ENCODE measurements at places on chromosomes 13 and 19.

- no peak for DNase-seq
Measured at GRCh38 chr13:36124236-36124822, 6.9 kb downstream of the DCLK1 start.

- DNase-seq = no peak
Measured at GRCh38 chr13:61350341-61350740, 65.3 kb downstream of the PCDH20 start.

GRCh38 chr13:48801255-48801654 is 147.5 kb downstream of the CYSLTR2 start:
- DNase-seq = no peak

DNA sequence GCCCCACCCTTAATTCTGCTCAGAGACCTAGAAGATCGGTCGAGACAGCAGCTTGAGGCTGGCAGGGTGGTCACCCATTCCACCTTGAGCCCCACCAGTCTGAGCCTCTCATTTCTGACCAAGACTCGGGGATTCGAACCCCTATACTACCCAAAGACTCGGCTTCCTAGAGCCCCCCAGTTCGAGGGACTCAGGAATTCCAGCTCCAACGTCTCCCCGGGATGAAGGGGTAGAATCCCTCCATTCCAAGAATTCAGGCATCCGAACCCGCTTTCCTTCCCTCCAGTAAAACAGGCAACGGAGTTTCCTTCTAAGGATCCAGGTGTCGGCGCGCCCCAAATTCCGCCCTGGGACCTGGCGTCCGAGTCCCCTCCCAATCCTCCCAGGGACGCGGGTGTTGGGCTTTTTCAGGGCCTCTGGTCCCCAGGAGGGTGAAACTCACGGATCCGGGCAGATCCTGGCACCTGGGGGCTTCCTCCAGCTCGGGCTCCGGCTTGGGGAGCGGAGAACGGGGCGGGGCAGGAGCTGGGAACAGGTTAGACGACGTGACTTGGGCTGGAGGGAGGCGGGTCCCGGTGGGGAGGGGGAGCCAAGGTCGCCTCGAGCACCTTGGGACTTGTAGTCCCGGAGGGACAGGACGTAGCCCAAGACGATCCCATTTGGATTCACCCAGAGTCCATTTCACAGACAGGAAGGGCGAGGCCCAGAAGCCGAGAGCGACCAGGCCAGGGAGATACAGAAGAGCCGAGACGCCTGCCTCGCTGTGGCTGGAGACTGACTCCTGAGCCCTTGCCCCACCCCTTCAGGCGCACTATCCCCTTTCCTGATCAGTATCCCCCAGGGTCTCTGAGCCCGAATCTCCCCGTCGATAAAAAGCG is at the start of gene PPP1R13L:
PPP1R13L (minus strand) TSS at position 513 of the 878 bp plus-strand sequence. CDS start 6,751 bp downstream, outside the sequence.
- DNase-seq = peak; percentile 81

- DNase-seq = no peak
Measured at GRCh38 chr19:17796013-17796837, 1.3 kb downstream of the B3GNT3 start.

GRCh38 chr13:33509642-33510229 is 224.2 kb upstream of the STARD13 start:
- no peak for DNase-seq

GRCh38 chr13:24870380-24870760 is 106.4 kb downstream of the RNF17 start:
- no peak for DNase-seq

GRCh38 chr19:10692673-10693264 is 8.5 kb upstream of the QTRT1 start:
- DNase-seq = no peak

GRCh38 chr13:46996316-46997030 is 99.6 kb upstream of the HTR2A start:
- DNase-seq = no peak

- DNase-seq = no peak
Measured at GRCh38 chr13:111304041-111304544, 16.3 kb upstream of the TEX29 start.

- DNase-seq = no peak
Measured at GRCh38 chr13:39105110-39105509, 66.9 kb downstream of the NHLRC3 start.

GRCh38 chr19:40666803-40667438 is 23.5 kb downstream of the NUMBL start:
- no peak for DNase-seq

DNA sequence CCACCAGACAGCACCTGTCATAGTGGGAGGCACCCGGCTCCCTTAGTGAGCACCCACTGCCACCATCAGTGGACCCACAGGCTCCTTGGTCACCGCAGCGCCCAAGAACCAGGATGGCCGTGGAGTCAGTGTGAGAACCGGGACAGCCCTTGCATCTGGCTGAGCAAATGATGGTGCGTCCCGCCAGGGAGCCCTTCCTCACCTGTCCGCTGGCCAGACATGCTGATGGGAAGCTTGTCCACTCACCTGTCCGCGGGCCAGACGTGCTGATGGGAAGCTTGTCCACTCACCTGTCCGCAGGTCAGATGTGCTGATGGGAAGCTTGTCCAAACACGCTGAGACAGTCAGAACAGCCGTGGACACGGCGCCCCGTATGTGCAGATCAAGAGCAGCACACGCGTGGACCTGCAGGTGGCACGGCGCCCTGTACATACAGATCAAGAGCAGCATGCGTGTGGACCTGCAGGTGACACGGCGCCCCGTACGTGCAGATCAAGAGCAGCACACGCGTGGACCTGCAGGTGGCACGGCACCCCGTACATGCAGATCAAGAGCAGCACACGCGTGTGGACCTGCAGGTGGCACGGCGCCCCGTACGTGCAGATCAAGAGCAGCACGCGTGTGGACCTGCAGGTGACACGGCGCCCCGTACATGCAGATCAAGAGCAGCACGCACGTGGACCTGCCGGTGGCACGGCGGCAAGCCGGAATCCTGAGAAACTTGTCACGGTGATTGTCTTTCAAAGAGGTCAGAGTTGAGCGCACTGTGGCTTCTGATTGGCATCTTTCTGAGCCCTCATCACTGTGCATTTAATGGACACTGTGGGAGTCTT is 40.7 kb upstream of the DCUN1D2 start:
- no peak for DNase-seq

- no peak for DNase-seq
Measured at GRCh38 chr13:54187461-54187860, 1158.8 kb downstream of the OLFM4 start.

DNA sequence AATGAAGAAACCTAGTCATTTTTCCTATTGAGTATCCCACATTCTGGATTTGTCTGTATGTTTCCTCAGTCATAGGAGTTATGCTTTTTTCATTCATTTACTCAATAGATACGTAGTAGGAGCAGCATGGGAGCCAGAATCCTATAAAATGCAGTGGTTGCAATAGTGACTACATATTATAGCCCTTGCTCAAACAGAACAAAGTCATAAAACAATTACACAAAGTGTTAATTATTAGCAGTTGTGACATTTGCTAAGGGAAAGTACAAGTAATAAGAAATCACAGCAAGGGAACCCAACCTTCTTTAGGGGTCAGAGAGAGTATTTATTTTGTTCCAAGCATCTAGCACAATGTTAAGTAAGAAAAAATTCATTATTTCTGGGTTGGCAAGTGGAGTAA is 27.7 kb upstream of the POU4F1 start:
- no peak for DNase-seq

GRCh38 chr19:14139944-14140343 is 3.6 kb upstream of the ASF1B start:
- no peak for DNase-seq

DNA sequence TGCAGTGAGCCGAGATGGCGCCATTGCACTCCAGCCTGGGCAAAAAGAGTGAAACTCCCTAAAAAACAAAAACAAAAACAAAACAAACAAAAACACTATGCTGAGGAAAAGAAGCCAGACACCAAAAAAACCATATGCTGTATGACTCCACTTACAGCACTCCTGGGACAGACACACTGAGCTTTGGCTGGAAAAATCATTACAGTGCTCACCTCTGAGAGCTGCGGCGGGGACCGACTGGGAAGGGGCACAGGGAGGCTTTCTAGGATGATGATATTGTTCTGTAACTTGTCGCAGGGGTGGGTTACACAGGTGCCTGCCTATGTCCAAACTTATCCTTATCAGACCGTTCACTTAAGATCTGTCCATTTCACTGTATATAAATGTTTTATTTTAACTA is 7.8 kb downstream of the PNMA8A start:
- no peak for DNase-seq

DNA sequence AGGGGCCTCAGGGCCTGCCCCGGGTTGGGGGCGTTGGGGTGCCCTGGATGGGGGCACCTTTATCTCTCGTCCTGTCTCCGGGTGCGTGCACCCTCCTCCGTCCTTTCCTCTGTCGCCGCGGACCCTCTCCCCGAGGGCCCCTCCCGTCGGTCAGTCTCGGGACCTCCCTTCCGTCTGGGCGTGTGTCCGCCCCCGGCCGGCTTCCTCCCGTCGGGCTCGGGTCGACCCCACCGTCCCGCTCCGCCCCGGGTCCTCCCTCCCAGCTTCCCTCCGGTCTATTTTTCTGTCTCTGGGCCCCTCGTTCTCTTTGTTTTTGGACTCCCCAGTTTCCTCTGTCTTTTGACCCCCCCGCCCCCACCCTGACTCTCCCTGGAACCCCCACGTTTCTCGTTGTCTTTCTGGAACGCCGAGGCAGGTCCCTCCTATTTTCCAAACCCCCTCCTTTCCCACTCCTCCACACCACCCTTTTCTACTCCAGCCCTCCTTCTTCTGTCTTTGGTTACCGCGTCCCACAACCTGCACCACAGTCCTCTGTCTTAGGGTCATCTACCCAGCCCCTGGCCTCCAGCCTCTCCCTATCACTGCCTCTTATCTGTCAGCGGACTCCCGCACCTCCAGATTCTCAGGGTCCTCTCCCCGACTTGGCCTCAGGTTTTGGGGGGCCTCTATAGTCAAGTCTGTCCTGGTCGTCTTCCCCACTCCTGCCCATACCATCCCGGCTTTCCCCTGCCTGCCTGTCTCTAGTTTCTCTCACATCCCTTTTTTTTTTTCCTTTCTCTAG is 757 bp downstream of the EGLN2 start:
- no peak for DNase-seq

GRCh38 chr13:43611281-43612273 is 175.2 kb downstream of the ENOX1 start:
- DNase-seq = no peak

DNA sequence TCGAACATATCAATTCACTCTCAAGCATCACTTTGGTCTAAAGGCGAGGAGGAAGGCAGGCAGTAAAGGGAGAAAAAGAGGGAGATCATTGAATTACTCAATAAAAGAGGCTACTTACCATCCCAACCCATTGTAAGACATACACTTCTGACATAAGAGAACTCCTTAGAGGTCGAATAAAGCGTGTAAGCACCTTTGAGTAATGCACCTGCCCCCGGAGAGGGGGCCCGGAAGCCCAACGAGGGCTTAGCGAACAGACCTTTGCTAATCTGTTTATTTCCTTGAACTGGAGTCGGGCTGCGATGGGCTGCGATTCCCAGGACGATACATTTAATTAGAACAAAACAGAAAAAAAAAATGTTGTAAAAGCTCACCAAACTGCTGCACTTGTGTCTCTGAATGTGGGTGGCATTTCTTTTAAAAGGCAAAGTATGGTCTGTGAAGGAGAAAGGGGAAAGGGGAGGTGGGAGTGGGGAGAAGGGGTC is 3.0 kb downstream of the ZC3H4 start:
- no peak for DNase-seq

DNA sequence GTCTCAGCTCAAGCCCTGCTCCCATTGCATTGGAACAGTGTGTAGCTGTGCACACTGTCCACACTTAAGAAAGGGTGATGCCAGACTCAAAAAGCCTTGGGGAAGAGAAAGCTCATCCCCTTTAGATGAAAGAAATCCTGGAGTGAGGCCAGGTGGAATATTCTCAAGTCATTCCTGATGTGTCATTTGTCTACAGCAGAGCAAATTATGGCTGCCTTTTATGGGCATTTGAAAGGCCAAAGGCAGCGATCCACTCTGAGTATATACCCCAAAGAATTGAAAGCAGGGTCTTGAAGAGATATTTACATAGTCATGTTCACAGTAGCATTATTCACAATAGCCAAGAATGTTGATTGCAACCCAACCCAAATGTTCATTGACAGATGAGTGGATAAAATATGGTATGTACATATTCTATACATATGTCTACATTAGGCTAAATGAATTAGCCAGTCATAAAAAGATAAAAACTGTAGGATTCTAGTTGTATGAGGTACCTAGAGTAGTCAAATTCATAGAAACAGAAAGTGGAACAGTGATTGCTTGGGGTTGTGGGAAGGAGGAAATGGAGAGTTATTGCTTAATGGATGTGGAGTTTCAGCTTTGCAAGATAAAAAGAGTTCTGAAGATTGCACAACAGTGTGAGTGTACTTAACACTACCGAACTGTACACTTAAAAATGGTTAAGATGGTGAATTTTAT is 214.9 kb downstream of the KCNRG start:
- no peak for DNase-seq

- no peak for DNase-seq
Measured at GRCh38 chr13:63005625-63006024, 1590.0 kb upstream of the PCDH20 start.

DNA sequence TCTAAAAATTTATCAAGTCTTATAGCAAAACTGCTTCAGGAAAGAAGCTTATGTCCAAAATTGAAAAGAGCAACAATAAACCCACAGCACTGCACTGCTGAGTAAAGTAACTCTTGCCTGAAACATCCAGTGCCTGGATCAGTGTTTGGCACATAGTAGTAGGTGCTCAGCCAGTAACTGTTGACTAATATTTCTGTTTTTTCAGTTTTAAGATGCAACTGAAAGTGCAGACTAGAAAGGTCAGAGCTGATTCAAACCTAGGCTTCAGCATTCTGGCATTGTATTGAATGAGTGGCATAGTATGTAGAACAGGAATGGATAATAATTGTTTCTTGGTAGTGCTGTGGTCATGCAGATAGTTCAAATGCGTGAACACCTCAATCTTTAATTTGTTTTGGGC is 67.6 kb downstream of the UBL3 start:
- DNase-seq = no peak

DNA sequence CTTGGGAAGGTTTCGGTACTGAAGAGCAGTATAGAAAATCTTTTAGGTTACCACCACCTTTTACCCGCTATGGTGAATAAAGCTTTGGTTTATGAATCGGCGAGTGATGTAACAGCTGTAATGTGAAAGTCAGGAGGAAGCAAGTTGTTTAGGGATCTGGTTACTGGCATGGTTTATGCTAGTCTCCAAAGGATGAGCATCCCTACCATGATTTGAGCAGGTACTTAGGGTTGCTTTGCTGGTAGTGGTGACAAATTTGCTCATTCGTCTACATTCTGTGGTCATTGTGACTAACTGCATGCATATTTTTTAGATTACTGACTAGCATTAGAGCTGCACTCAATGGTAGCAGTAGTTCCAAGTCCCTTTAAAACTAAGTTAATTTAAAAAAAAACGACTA is 104.1 kb downstream of the FRY start:
- no peak for DNase-seq

- no peak for DNase-seq
Measured at GRCh38 chr19:30214651-30215051, 157.5 kb upstream of the ZNF536 start.

DNA sequence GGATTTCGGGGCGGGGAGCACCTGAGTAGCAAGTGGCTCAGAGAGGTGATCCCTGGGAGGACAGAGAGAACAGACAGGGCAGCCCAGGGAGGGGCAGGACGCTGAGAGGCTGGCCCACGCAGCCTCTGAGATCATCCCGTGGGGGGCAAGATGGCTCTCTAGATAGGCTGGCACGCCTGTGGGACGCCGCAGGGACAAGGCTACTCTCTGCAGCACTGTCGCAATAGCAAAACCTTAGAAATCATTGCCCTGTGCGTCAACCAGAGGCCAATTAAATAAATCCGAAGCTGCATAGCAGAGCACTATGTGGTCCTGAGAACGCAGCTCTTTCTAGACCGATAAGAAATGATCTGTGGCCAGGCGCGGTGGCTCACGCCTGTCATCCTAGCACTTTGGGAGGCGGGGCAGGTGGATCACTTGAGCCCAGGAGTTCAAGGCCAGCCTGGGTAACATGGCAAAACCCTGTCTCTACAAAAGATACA is 5.1 kb downstream of the PEX11G start:
- no peak for DNase-seq
